ENCODE measurements at places on chromosomes 6 and 20. TPM values are rescaled to one million over a fixed set of nuclear protein-coding genes. Genes with fewer than 3 reads are reported as not detected.

DNA sequence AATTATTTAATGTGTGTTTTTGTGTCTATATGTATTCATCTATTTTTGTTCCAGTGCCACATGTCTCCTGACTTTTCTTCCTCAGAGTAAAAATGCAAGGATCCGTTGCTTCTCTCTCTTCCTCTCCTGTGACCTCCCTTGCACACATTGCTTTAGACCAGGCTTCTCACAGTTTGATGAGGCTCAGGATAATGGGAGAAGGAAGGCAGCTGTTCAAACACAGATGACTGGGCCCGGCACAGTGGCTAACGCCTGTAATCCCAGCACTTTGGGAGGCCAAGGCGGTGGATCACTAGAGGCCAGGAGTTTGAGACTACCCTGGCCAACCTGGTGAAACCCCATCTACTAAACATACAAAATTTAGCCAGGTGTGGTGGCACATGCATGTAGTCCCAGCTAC lies 241.9 kb downstream of the SAMD5 start:
- DNase-seq: no peak

DNA sequence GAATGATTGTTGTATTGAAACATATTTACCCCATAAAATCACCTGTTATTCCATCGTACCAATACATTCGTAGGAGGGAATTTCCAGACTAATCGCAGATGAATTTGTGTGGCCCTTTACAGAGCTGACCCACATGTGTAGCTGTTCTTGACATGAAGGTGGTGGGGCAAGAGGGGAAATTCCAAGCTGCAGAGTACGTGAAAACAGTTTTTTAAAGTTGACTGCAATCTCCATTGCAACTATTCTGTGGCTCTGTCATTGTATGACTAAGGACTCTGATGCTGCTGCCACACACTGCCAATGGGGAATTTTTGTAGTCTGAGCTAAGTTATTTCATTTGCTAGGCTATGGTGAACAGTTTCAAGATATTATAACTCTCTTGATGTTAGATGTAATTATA lies 46.4 kb upstream of the ADTRP start:
- DNase-seq: peak; percentile 46

DNA sequence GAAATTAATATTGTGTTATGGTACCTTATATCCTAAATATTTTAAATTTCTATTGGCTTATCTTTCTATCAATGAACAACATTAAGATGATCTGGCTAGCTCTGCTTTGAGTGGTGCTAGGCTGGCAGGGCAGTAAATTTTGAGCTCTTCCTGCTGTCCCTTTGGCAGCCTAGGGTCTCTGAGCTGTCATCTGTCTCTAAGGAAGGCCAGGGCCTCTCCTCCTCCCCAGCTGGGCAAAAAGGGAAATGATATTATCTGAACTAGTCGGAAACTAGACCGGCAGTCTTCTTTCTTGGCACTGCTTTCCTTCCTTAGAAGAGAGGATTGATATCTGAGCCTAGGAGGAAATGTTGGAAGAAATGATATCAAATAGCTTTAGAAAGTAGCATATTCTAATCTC lies 176.7 kb upstream of the BTBD3 start:
- DNase-seq: no peak

- no peak for DNase-seq
Observed at GRCh38 chr6:6816716-6817115, 228.2 kb downstream of the LY86 start.

The SSTR4 gene
- not detected for total RNA-seq

GRCh38 chr20:62059920-62060630 lies 5.6 kb downstream of the TAF4 start:
- DNase-seq: no peak

DNA sequence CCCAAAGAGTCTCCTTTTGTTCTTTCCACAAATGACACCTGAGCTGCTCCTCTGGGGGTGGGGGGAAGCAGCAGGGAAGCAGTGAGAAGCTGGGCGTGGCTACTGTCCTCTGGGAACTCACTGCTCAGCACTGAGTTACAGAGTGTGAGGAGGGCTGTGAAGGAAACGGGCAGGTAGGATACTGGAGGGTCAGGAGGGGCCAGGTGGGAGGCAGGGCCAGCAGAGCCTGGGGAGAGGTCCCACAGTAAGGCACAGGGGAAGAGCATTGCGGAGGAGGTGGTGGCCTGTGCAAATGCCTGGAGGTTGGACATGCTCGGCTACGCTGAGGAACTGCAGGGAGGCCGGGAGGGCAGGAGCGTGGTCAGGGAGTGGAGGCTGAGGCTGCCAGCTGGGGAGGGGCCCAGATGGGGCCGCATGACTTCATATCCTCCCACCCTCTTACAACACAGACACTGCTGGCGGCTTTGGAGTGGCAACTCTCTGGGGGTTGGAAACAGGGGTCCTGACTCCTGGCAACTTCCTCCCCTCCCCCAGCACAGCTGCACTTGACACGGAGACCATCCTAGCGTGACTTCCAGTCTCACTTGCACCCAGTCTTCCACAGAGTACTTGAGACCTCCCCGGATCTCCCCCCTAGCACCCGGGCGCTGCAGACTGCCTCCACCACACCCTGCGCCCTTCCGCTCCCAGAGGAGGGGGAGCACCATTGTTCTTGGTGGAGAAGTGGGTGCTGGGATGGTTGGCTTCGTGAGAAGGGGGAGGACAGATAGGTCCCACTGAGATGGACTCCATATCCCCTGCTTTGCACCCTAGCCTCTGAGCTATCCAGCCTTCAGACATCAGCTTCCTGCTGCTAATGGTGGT lies 34.2 kb downstream of the RBM38 start:
- no peak for DNase-seq

- DNase-seq: no peak
Observed at GRCh38 chr6:37456126-37456525, 23.1 kb downstream of the CMTR1 start.

Measured in activated T-cell treated with anti-CD3 and anti-CD28 coated beads, Interleukin-2, amount 50 U/mL, for 72 hours (primary cell).